ENCODE measurements at places on chromosomes 1 and 21.

- DNase-seq, result no peak
These were observed 37.7 kb upstream of the MAP10 start for GRCh38 chr1:232767305-232768074.

DNA sequence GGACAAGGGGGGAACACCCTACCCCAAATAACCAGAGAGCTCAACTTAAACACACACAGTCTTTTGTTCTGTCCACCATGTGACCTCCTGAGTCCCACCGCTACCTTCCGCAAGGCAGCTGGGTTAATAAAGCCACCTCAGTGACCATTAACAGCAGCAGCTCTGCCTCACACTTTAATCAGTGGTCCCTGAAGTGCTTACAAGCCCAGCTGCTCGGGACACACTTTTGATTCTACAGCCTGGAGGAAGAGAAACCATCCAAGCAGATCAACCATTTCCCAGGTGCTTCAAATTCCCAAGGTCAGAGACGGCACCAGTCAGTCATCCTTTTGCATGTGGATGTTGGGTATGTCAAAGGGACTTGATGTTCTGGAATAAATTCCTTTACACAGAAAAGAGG is 70.1 kb downstream of the KCNJ15 start:
- no peak for DNase-seq

- no peak for DNase-seq
These were observed 37.2 kb upstream of the CITED4 start for GRCh38 chr1:40899230-40899870.

- DNase-seq, result no peak
These were observed 4.0 kb downstream of the RNF207 start for GRCh38 chr1:6209661-6210580.

DNA sequence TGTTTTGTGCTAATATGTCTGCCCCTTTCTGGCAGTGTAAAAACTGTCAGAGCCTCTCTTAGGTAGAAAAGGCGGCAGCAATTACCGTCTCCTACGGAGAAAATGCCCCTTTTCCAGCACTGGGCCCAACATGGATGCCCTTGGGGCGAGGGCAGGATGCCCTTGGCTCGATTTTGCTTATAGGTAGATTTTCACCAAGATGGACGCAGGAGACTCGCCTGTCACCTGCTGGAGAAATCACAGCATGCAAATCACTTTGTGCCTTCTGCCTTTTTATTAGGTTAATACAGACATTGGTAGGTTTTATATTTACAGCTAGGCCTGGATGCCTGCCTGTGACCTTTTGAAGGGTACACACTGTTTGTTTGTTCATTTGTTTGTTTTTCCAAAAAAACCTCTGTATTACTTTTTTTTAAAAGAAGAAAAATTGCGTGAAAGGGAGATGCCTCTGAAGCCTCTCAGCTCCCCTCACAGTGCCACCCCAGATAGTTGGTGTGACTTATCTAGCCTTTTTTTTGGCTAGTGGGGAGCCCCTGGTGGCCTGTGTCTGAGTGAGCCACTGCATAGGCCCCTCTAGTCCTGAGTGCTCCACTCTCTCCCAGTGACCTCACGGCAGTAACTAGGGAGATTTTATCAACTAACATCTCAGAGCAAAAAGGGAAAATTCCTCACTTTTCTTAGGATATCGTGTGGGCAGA is 2.5 kb downstream of the ATP1B1 start:
- DNase-seq, result no peak

GRCh38 chr1:229952670-229953520 is 114.1 kb upstream of the GALNT2 start:
- no peak for DNase-seq

- no peak for DNase-seq
These were observed 27.0 kb downstream of the STYXL2 start for GRCh38 chr1:167120899-167121298.

- no peak for DNase-seq
These were observed 63.1 kb upstream of the SH3GLB1 start for GRCh38 chr1:86641318-86641717.

- no peak for DNase-seq
These were observed 668.8 kb downstream of the KIF26B start for GRCh38 chr1:245823408-245824147.

DNA sequence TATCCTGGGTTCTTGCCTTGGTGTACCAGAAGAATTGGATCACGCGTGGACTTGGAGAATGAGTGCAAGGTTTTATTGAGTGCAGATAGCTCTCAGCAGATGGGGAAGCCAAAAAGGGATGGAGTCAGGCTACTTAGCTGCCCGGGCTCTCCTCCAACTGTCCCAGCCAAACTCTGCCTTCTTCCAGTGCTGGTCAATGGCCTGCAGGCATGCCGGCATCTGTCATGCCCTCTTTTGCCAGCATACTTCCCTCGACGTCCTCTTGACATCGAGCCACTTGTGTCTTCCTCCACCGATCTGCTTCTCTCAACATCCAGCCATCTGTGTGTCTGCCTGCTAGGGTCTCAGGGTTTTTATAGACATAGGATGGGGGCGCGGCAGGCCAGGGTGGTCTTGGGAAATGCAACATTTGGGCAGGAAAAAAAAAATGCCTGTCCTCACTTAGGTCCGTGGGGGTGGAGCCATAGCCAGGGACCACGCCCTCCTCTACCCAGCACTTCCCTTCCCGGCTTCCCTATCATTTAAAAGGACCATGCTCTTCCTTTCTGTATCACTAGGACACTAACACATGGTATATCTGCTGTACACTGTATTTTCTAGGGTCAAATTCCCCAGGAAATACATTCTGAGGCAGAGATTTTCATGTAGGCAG is 47.0 kb upstream of the BCAR3 start:
- DNase-seq, result no peak

DNA sequence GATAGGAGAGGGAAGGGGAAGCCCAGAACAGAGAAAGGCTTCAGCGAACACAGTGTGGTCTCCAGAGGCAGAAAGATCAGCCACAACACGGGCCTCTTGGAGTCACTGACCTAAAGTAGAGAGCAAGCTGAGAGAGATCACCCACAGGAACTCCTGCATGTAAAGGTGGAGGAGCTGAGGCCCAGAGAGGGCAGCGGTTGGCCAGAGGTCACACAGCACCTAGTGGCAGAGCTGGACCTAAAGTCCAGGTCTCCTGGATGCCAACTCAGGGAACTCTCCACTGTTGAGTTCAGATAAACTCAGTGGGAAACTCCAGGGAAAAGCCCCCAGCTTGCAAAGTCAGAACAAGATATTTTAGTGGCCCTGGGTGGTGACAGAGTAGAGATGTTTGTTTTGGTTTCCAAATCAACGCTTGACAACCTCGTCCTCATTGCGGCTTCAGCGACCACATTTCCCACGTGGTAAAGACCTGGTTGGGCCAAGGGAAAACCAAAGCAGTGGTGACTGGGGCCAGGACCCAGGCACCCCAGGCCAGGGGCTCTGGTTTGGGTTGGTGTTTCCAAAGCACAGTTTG is 4.6 kb downstream of the IFFO2 start:
- DNase-seq, result no peak

DNA sequence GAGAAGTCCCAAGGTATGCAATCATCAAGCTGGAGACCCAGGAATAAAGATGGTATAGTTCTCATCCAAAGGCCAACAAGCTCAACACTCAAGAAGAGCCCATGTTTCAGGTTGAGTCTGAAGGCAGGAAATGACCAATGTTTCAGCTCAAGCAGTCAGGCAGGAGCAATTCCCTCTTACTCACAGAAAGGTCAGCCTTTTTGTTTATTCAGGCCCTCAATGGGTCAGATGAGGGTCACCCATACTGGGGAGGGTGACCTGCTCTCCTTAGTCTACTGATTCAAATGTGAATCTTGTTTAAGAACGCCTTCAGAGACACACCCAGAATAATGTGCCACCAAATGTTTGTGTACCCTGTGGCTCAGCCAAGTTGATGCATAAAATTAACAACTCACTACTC is 262.4 kb downstream of the USP25 start:
- DNase-seq, result peak; percentile 6

GRCh38 chr1:171948511-171948910 is 107.2 kb downstream of the DNM3 start:
- DNase-seq, result no peak

DNA sequence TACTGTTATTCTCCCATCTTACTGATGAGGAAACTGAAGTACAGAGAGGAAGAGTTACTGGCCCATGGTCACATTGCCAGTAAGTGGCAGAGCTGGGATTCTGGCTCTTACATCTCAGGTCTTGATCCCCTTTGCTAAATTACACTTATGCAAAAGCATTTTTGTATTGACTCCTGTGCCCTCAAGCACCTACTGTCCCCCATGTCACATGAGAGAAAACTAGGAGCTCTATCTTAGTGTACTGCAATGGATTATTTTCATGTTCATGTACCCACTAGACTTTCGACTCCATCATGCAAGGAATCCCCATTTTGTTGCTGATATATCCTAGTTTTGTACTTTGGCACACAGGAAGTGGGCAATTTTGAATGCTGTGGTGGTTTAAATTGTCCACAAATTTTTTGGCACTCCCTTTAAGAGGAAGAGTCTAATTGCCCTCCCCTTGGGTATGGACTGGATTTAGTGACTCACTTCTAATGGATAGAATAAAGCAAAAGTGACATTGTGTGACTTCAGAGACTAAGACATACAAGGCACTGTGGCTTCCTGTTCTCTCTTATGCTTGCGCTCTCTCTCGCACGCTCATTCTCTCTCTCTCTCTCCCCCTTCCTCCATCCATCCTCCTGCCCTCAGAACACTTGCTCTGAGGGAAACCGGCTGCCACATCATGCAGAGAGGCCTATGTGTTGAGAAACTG is 43.5 kb upstream of the JAK1 start:
- DNase-seq, result no peak

- no peak for DNase-seq
These were observed 3.5 kb upstream of the RNF220 start for GRCh38 chr1:44401256-44402228.

DNA sequence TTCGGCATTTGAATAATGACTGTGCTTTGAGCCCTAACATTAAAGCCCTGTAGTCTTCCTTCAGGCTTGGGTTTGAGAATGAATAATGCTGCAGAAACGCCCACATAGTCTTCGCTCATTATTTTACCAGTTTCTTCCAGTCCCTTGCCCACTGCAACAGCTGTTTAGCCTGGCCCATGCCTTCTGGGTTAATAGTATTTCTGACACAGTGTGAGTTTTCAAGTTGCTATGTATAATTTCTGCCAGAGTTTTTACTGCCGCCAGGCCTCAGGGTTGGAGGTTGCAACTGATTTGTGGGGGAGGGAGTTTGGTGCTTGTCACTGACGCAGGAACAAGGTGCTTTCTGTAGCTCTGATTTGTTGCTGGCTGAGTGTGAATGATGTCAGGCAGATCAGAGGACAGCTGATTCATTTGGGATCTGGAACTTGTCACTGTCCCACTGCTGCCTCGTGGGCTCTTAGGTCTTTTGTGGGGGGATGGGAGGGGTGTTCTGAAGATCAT is 109.8 kb downstream of the MAST2 start:
- DNase-seq, result peak; percentile 19

DNA sequence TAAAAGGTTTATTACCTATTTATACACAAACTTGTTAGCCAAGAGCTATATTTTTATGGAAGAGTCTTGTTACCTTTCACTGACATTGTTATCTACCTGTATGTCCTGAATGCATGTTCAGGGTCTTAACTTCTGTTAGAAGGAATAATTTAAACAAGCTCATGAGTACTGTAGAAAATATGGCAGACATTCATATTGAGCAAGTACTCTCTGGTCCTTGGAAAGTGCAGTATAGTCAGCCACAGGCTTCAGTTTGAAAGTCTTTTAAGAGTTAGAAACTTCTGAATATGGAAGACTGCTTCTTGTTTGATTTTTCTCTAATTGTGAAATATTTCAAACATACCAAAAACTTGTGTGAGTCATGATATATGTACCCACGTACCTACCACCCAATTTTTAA is 16.6 kb downstream of the DIP2A start:
- no peak for DNase-seq

DNA sequence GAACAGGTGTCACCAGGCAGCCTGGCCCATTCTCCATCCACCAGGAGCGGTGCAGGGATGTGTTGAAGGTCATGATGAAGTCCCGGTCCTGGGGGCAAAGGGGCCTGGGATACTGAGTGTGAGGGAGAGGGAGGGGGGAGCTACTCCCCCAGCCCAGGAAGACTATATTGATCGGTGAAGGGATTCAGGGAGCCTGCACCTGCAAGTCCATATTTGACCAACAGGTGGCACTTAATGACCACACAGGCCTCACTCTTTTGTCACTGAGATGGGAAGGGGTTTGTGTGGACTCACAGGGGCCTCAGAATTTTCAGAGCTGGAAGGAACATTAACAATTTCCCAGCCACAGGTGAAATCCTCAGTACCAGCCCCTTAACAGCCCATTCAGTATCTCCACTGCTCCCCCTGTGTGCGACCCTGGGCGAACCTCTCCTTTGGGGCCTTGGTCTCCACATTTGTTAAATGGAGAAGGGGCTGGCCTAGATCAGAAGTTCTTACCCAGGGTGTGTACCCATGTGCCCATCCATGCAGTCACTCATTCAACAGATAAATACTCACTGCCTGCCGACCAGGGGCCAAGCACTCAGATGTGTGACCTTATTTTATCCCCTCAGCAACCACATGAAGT is 55.6 kb downstream of the NKAIN1 start:
- DNase-seq, result peak; percentile 74

- DNase-seq, result no peak
These were observed 51.5 kb downstream of the SH3BGR start for GRCh38 chr21:39503123-39503762.

DNA sequence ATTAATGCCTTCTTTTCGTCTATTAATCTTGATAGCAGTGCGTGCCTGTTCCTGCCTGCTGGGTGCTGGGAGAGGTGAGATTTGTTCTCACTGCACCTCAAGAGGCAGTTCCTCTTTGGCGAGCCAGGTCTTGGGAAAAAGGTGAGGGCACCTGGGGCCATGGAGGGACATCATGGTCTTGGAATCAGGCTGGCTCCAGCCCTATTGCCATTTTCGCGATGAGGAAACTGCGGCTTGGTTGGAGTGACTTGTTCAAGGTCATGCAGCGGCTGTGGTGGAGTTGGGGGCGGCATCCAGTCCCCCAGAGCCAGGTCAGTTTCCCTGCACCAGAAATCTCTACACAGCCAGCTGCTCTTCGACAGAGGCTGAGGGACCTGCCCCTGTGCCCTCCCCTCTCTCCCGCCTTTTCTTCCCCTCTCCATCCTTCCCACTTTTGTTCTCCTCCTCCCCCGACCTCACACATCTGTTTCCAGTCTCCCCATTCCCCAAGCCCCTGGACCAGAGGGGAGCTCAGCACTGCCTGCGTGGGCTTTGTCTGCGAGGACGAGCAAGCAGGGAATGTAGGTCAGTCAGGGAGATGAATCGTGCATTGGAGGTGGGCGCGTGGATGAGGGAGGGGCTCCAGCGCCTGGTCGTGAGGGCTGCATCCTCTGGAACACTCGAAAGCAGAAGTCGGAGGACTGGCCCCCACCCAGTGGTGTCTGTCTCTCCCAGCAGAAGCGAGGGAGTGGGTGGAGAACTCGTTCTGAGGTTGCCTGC is 135.1 kb downstream of the ACTL8 start:
- DNase-seq, result no peak

GRCh38 chr21:44579056-44579832 is 1.2 kb downstream of the KRTAP10-5 start:
- no peak for DNase-seq

- no peak for DNase-seq
These were observed 32.9 kb downstream of the RASAL2 start for GRCh38 chr1:178126741-178127185.
